ENCODE measurements at places on chromosomes 7 and 10. TPM values are rescaled to one million over a fixed set of nuclear protein-coding genes. Genes with fewer than 3 reads are reported as not detected.

DNA sequence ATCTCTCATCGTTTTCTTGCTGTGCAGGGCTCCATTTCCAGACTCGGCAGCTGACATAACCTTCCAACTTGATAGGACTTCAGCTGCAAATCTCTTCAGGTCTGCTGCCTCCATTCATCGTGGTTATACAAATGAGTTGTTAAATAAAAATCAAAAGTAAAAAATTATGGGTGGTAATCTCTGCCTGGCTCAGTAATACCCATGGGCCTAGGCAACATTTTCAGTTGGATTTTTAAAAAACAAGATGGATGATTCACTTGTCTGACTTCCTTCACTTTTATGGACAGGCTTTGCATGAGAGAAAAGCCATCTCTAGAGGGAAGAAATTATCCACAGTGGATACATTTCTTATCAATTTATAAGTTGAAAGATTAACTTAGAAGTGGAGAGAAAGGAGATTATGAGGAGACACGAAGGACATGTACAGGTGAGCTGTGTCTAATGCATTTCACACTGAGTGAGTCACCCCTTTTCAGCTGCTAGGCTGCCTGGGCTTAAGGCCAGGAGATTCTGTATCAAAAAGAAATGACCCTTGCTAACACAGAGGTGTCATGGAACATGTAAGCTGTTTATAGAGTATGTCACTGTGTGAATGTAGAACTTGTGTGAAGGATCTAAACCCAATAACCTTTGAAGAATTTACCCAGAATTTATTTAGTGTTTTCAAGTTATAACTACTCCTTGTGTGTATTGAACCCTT, 495.1 kb downstream of the AUTS2 start:
- no peak overlapping the region for H3K27ac ChIP-seq
- no peak for DNase-seq
- no peak overlapping the region for H3K4me3 ChIP-seq
- no peaks in the 10 kb centered on the region for H3K27me3 ChIP-seq
- H3K36me3 ChIP-seq, result no peaks in the 10 kb centered on the region

- no peak for DNase-seq
- no peak overlapping the region for H3K4me3 ChIP-seq
- no peaks in the 10 kb centered on the region for H3K27me3 ChIP-seq
Measured at GRCh38 chr10:71635251-71635866, 84.2 kb downstream of the C10orf105 start.

- H3K4me1 ChIP-seq, result no peaks in the 10 kb centered on the region
- peaks cover 62% of the 10 kb centered on the region for H3K36me3 ChIP-seq
- H3K27me3 ChIP-seq, result no peaks in the 10 kb centered on the region
- peak; percentile 23 for DNase-seq
Measured at GRCh38 chr10:11284291-11285085, 266.8 kb downstream of the CELF2 start.

Gene CCL24
- not detected for total RNA-seq

DNA sequence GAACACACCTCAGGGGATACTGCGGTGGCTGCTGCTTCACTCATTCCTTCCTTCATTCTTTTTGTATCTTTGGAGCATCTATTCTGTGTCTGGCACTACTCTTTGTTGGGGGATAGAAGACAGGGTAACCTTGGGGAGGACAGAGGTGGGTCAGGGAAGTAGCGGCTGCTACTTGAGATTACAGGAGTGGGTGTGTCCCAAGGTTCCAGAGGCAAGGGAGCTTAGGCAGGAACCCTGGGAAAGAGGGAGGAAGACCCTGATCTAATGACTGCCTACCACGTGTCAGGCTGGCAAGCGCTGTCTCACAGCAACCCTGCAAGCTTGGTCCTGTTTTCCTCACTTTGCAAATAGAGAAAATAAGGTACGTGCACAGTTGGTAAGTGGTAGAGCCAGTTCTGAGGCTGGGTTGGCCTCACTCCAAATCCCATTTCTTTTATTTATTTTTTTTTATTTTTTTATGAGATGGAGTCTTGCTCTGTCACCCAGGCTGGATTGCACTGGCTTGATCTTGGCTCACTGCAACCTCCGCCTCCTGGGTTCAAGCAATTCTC, 985.9 kb upstream of the ZNF722 start:
- no peak for DNase-seq
- H3K27ac ChIP-seq, result no peak overlapping the region
- H3K27me3 ChIP-seq, result no peaks in the 10 kb centered on the region
- no peaks in the 10 kb centered on the region for H3K4me1 ChIP-seq

DNA sequence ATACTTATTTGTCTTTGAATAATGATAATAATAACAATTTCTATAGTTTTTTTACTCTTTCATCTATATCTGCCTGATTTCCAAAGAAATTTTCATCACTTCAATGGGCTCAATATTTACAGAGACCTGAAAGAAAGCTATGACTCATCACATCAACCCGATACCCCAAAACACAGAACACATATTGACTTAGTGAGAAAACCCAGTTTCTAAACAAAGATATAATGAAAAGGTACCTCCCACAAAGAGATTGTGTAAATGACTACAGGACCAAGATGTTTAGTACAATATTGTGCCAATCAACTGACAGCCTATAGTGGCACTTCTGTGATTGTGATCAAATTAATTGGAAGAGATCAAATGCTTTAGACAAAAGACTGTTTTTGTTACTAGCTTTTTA, 133.9 kb downstream of the PCDH15 start:
- H3K27ac ChIP-seq, result no peak overlapping the region
- no peak overlapping the region for H3K4me3 ChIP-seq
- no peaks in the 10 kb centered on the region for H3K4me1 ChIP-seq
- no peaks in the 10 kb centered on the region for H3K36me3 ChIP-seq

- H3K4me3 ChIP-seq, result no peak overlapping the region
- no peaks in the 10 kb centered on the region for H3K36me3 ChIP-seq
- DNase-seq, result no peak
- H3K27me3 ChIP-seq, result no peaks in the 10 kb centered on the region
- H3K4me1 ChIP-seq, result no peaks in the 10 kb centered on the region
Measured at GRCh38 chr7:39299695-39300094, 266.5 kb upstream of the YAE1 start.

Gene CUEDC2
- 79.1 TPM for total RNA-seq

GRCh38 chr7:124856299-124856888, 73.2 kb downstream of the POT1 start:
- no peak overlapping the region for H3K27ac ChIP-seq
- no peaks in the 10 kb centered on the region for H3K27me3 ChIP-seq
- no peaks in the 10 kb centered on the region for H3K4me1 ChIP-seq
- no peak overlapping the region for H3K4me3 ChIP-seq
- no peak for DNase-seq

GRCh38 chr7:100015232-100016214, at the start of gene ZKSCAN1:
Gene ZKSCAN1 (plus strand): TSS chr7:100015596. CDS start chr7:100023507, 7,911 bp downstream.
- H3K27me3 ChIP-seq, result no peaks in the 10 kb centered on the region
- no peaks in the 10 kb centered on the region for H3K4me1 ChIP-seq
- peaks cover 3% of the 10 kb centered on the region for H3K36me3 ChIP-seq
- H3K27ac ChIP-seq, result peak within 1 kb of the TSS; percentile 98

DNA sequence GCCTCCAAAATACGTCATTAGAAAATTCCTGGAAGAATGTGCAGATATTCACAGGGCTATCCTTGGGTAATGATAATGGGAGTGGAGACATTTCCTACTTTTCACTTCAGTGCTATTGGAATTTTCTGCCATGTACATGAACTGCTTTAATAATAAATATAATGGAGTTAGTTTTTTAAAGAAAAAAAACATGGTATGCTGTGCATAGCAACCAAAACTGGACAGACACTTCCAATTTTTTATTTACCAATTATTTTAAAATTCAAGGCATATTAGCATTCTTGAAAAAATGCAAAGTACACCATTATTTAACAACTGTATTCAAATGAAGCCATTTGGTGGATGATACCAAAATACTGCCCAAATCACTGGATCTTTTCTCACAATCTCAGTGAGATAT, 3.3 kb downstream of the XRCC2 start:
- H3K4me1 ChIP-seq, result no peaks in the 10 kb centered on the region
- no peaks in the 10 kb centered on the region for H3K27me3 ChIP-seq
- no peak overlapping the region for H3K27ac ChIP-seq
- DNase-seq, result no peak
- H3K36me3 ChIP-seq, result no peaks in the 10 kb centered on the region

GRCh38 chr10:11194859-11195586, 177.4 kb downstream of the CELF2 start:
- peak overlapping the region; percentile 67 for H3K27ac ChIP-seq
- no peak overlapping the region for H3K4me3 ChIP-seq
- peaks cover 76% of the 10 kb centered on the region for H3K4me1 ChIP-seq
- no peak for DNase-seq
- H3K36me3 ChIP-seq, result no peaks in the 10 kb centered on the region
- H3K27me3 ChIP-seq, result no peaks in the 10 kb centered on the region

DNA sequence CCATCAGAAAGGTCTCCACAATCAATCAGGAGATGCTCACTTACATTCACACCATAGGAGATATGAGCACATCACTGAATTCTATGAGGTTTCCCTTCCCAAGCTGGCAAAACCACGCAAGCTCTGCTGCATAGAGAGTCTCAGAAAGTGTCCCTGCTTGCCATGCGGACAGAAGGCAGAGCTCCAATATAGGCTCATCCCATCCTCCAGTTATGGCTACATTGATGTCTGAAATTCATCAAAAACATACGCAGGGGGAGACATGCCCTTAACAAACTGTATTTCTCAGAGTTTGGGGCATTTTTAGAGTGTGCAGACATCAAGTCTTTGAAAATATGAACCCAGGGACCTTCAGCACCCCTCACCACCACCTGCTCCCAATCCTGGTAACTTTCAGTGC, 2.9 kb downstream of the C10orf90 start:
- DNase-seq, result no peak
- no peaks in the 10 kb centered on the region for H3K27me3 ChIP-seq
- no peak overlapping the region for H3K27ac ChIP-seq
- H3K4me3 ChIP-seq, result no peak overlapping the region

Gene CC2D2B
- total RNA-seq, result 1.6 TPM

Gene ENTPD1
- total RNA-seq, result 12.3 TPM

DNA sequence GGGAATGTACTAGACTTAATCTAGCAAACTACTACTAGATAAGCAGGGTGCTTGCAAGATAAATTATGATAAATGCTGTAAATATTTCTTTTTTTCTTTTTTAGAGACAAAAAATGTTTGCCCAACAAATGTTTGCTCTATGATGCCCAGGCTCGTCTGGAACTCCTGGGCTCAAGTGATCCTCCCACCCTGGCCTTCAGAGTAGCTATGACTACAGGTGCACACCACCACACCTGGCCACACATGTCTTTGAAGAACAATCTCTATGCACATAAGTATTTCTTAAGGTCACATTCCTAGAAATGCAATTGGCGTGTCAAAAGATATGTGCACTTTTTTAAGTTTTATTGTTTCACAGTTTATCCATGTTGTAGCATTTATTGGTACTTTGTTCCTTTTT, 179.6 kb upstream of the FRMD4A start:
- no peak overlapping the region for H3K4me3 ChIP-seq
- H3K27me3 ChIP-seq, result no peaks in the 10 kb centered on the region
- H3K4me1 ChIP-seq, result no peaks in the 10 kb centered on the region
- DNase-seq, result no peak
- no peak overlapping the region for H3K27ac ChIP-seq
- H3K36me3 ChIP-seq, result no peaks in the 10 kb centered on the region

DNA sequence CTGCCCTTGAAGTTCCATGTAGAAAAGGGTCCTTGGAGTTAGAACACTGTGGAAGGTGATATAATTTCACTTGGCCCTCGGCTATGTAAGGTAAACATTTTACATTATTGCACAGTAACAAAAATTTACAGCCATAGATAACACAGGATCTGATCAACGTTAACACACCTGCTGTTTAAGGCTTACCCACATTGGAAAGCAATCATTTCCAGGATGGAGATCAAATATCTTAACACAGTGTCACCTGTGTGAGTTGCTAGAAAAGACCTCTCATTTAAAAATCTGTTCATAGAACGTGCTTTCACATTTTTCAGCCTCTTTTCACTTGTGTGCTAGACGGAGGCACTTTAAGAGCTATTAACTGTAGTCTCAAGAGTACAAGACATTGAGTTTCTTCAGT, 1.9 kb downstream of the TMEM229A start:
- H3K4me1 ChIP-seq, result no peaks in the 10 kb centered on the region
- no peaks in the 10 kb centered on the region for H3K36me3 ChIP-seq
- no peak for DNase-seq
- no peak overlapping the region for H3K4me3 ChIP-seq
- no peaks in the 10 kb centered on the region for H3K27me3 ChIP-seq

DNA sequence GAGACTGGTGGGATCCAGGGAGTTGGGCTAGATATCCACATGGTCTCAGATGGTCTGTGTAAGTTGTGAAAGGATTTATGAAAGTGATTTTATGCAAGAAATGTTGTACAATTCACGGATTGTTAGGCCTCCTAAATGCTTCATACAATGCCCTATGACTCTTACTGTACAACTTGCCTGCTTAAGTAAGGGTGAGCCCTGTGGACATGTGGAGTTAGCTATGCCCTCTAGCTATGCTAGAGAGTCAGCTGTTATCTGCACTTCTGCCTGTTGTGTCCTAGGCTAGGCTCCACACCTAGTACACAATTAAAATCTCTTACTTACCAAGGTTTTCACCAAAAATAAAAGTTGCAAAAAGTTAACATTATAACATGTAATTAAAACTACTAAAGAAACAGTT, 1.7 kb upstream of the CFAP43 start:
- no peaks in the 10 kb centered on the region for H3K27me3 ChIP-seq
- DNase-seq, result no peak
- H3K36me3 ChIP-seq, result no peaks in the 10 kb centered on the region
- no peak overlapping the region for H3K27ac ChIP-seq

Gene PPP1R9A
- 23.3 TPM for total RNA-seq

Gene FAM131B
- 0.48 TPM for total RNA-seq

DNA sequence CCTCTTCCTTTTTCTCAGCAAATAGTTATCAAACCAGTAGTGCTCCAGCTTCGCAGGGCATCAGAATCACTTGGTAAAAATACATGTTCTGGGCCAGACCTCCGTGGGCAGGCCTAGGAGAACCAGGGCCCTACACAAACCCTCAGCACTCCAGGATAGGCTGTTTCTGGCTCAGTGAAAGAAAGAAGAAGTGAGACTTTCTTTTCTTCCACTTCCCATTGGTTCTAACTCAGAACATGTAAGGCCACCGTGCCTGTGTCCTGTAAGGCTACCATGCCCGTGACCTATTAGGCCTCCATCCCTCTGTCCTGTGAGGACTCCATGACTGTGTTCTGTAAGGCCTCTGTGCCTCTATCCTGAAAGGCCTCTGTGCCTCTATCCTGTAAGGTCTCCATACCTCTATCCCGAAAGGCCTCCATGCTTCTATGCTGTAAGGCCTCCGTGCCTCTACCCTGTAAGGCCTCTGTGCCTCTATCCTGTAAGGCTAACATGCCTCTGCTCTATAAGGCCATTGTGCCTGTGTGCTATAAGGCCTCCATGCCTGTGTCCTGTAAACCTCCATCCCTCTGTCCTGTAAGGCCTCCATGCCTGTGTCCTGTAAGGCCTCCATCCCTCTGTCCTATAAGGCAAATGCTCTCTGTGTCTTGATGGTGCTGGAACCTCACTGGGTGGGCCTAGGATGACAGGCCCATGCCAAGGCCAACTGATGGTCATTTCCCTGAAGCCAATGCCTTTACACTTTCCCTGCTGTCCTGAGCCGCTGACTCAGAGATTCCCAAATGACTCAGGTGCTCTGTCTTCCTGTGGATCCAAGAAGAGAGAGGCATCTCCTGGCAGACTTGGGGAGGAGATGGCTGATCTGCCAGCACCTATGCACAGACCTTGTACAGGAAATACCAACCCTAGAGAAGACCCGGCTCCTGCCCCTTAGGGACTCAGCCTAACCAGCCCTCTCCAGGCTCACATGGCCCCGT, 96.6 kb upstream of the CACUL1 start:
- no peaks in the 10 kb centered on the region for H3K4me1 ChIP-seq
- H3K4me3 ChIP-seq, result no peak overlapping the region
- DNase-seq, result no peak

Data from right atrium auricular region (tissue), 2 donors.